ENCODE measurements at places on chromosomes 16 and 17.

- ATAC-seq = no peak
Observed at GRCh38 chr17:11900655-11901054, 96.6 kb downstream of the ZNF18 start.

- ATAC-seq = no peak
Observed at GRCh38 chr17:12579288-12579687, 86.4 kb upstream of the MYOCD start.

GRCh38 chr16:68948230-68948910 is 105.0 kb downstream of the TANGO6 start:
- ATAC-seq = no peak

DNA sequence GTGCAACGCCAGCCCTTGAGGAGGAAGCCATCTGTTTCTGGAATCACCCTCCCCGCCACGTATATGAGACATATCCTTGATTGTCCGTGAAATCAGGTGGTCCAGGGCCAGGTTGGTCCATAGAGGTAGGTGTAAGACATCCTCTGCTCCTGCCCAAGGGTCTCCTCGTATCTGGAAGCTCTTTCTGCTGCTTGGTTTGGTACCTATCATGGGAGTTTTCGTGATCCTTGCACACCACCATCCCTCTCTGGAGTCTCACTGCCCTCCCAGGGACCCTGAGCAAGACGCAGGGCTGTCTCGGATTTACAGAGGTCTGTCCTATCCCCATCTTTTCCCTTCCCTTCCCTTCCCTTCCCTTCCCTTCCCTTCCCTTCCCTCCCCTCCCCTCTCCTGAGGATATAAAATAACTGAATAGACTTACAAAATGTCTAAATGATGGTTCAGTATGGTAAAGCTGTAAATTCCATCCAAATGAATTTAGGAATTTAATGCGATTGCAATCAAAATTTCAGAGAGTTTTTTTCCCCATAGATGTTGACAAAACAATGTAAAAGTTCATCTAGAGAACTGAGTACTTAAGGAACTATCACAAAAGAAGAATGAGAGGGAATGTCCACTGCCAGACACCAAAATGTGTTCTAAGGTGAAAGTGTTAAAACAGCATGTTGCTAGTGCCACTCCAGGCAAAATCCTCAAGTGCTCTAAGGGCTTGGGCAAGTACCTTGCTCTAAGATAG is 2.0 kb upstream of the CCDC42 start:
- ATAC-seq = no peak

DNA sequence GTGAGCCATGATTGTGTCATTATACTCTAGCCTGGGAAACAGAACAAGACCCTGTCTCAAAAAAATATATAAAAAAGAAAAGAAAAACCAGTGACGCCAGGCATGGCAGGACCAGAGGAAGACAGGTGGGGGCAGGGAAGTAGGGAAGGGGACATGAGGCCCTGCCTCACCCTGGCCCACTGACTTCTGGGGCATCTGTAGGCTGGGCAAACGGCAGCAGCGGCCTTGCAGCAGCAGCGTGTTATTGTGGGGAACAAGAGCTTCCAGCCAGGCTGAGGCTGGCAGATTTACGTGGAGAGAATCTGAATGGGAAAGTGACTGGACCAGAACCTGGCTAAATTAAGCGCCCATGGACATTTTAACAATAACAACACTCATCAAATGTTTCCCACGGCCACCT is 19.4 kb downstream of the CMTM4 start:
- ATAC-seq = no peak

DNA sequence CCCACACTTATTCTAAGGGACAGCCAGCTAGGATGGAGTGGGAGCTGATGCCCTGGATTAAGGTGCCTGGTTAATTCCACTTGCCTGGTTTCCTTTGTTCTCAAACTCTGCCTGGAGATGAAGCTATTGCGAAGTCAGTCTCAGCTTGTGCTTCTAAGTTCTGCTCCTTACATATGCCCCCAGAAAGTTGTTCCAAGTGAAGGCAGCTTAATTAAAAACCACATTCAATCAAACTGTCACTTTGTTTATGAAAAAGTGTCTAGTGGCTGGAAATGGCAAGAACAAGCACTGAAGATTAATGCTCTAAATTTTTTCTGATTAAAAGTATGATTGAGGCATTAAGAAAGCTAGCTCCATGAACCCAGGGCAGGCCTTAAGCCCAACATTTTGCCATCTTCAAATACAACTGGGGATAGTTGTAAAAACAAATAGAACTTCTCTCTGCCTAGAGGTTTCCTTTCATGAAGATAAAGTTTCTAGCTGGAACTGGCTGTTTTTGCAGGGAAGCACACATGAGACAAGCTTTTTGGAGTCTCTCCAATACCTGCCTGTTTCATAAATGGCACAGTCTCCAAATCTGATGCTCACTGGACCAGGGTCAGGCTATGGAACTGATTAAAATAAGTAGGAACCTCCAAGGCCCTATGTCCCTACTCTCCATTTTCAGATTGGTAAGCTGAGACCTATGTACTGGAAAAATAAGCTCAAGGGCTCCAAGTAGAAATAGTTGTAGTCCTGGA is 100.9 kb downstream of the GRIN2A start:
- no peak for ATAC-seq

GRCh38 chr17:21239680-21240368 is 13.4 kb downstream of the NATD1 start:
- no peak for ATAC-seq

DNA sequence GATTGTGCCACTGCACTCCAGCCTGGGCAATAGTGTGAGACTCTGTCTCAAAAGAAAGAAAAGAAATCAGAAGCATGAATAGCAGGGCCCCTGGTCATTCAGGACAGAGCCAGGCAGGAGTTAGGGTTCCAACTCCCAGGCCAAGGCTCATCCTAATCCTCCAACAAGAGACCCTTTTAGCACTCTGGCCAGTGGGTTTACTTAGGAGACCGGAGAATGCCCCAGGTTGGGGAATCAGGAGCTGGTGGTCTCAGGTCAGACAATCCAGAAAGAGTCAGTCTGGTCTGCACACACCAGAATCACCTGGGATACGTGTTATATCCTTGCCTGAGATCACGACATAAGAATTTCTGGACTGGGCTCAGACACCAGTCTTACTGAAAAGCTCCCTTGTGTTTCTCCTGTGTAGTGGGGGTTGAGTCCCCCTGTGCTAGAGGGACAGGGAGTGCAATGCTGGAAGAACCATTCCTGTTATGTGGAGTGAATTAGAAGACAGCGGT is 48.7 kb downstream of the CCDC42 start:
- no peak for ATAC-seq

GRCh38 chr17:66441101-66441661 is 138.8 kb downstream of the PRKCA start:
- no peak for ATAC-seq

- ATAC-seq = no peak
Observed at GRCh38 chr16:47156680-47157215, 13.0 kb upstream of the NETO2 start.

- ATAC-seq = no peak
Observed at GRCh38 chr16:4060009-4060408, 56.2 kb downstream of the ADCY9 start.

DNA sequence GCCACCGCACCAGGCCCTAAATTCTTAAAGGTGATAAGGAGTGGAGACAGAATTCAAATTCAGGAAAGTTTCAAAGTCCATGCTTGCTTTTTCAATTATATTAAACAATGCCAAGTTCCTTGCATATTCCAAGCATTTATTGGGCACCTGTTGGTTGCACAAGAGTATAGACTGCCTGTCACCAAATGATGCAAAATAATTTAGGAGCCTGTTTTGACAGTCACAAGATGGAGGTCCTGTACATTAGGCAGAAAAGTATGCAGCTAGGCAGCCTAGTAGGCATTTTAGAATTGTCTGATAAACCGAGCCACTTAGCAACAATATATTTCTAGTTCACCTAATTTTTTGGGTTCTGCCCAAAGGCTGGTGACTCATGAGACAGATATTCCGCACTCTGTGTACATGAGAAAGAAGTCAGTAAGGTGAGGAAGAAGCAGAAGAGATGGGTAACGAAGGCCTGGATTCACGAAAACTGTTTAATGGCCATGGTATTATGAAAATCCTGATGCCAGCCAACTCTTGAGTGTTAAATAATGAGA is 7.3 kb downstream of the ACACA start:
- ATAC-seq = no peak

- no peak for ATAC-seq
Observed at GRCh38 chr16:87374313-87374712, 9.3 kb downstream of the FBXO31 start.

DNA sequence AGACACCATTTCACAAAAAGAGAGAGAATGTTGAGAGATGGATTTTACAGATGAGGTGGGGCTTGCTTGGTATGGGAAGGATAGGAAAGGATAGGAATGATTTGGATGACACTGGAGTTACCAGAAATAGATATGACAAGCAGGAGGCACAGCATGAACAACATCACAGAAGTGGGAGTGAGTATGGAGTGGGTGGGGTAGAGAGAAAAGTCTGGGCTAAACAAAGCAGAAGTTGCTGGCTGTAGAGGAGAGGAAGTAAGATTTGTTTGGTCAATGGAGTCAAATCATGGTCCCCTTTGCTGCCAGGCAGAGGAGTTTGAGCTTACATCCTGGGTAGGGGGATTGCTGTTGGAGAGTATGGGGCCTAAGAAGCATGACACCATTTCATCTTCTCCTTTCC is 101.7 kb downstream of the VAT1L start:
- ATAC-seq = no peak

GRCh38 chr17:58150394-58150793 is 2.2 kb downstream of the OR4D1 start:
- ATAC-seq = no peak

GRCh38 chr17:43907425-43907981 is at the start of gene MPP2:
MPP2 (minus strand) TSS chr17:43907536; CDS start chr17:43904460, 3,076 bp downstream.
- ATAC-seq = peak; percentile 62

- no peak for ATAC-seq
Observed at GRCh38 chr17:75731716-75732498, 10.6 kb downstream of the ITGB4 start.

DNA sequence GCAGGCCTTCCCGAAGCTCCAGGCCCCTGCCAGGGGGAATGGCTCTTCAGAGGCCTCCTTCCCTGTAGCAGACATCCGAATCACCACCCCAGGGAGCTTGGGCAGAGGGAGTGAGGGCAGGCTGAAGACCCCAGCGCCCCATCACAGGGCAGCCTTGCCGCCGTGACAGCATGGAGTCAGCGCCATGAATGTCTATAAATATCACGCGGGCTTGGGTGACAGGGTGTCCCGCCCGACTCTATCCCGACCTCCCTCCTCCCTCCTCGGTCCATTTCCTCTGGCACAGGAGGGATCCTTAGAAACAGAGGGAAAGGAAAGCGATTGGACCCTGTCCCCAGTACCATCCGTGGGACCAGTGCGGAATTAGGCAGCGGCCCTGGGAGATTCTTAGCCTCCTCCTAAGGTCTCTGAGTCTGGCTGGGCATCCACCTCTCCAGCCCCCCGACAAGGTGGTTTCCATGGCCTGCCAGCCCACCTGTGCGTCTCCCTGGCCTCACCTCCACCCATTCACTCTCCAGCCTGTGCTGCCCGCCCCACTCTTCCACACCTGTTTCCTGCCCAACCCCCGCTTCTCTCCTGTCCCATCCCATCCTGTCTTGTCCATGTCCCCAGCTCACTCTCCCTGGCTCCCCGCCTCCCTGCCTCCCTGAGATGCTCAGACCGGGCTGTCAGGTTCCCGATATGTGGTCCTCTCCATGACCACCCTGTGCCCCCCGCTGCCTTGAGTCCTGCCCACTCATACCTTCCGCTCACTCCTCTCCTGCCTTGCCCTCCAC is 5.1 kb downstream of the ATP2A1 start:
- ATAC-seq = no peak

GRCh38 chr16:10663146-10663545 is 31.6 kb downstream of the TEKT5 start:
- ATAC-seq = no peak

DNA sequence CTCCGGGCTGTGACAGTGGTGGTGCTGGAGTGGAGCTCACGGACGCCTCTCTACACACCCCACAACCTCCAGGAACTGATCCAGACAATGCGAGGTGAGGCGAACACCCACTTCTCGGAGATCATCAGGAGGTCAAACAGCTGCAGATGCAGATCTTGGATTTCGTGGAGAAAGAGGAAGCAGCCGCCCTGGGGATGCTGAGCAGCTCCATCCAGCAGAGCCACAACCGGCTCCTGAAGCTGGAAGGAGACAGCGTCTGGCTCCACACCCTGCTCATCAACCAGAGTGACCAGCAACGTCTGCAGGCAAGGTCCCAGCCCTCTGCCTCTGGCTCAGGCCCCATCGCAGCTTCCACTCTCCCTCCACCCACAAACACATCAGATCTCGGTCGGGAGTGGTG is 13.2 kb upstream of the SLC16A5 start:
- ATAC-seq = no peak

DNA sequence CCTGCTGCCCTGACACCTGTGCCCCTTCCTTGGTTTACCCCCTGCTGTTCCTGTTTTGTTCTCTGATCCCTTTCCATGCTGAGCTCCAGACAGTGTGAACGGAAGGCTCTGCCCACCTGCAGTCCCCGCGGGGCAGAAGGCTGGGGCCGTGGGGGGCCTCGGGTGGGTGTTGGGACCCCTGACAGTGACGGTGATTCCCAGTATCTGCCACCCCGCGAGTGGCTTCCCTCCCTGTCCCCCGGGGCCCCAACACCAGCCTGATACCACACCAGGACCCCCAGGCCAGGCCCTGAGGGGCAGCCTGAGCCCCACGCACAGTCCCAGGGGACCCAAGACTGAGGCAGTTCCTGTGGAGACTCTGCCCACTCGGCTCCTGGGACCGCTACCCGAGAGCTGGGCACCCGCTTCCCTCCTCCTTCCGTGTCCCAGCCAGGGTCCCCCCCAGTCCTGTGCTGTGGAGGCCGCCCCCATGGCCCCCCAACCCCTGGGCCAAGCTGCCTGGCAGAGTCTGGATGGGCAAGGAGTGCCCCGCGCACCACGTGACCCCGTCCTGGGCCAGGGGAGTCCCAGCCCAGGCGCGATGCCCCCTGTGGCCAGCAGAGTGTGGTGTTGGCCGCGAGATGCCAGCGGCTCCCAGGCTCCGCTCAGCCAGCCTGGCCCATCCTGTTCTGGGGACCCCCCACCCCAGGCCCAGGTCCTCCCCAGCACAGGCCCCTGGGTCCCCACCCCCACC is 10.0 kb upstream of the C1QTNF8 start:
- ATAC-seq = peak; percentile 47

DNA sequence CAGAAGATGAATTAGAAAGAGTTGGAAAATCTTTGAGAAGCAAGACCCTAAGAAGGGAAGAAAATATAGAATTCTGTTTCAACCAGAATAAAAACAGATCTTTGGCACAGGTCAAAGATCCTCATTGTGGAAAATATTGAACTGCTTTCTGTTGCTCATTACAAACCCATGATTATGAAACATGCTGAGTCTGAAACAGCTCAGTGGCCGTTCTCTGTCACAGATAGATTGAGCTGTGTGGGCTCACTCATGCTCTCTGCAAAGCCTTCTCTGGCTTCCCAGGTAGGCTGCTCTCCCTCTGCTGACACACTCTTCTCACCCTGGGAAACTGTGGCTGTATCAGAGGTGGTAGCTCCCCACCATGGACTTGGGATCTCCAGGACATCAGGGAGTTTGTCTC is 3.4 kb upstream of the KRT38 start:
- no peak for ATAC-seq

- ATAC-seq = no peak
Observed at GRCh38 chr17:15377200-15377599, 35.8 kb upstream of the TEKT3 start.
